ENCODE measurements at places on chromosomes 12 and 14.

DNA sequence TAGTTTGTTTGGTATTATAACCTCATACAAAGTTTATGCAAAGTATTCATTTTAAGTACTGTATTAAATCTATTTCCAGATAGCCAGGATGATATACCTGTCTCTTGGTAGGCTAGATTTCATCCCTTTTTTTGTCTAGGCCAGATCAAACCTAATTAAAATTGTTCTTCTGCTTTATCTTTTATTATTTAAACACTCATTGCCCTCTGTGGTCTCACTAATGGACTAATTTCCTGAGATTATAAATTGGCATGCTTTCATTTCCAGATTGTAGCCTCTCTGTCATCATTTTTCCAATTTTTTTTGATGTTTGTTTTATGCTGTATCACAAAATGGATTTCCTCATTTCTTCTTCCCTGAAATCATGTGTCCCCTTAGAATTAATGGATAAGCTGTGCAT lies 85.6 kb upstream of the TMEM263 start:
- no peak for DNase-seq

DNA sequence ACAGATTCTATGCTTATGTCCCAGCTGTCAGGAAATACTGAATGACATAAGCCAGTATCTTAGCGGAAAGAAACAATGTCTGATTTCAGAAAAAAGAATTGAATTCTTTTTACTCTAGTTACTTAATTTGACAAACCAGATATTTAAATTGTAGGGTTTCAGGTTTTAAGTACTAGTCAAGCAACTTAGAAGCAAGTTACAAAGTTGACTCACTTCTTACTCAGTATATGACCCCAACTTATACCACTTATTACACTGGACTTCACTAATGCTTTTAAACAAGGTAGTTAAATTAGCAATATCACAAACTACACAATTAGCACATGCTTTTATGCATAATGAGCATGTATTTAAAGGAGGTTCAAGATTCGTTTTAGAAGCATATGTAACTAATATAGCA lies 7.1 kb downstream of the GMFB start:
- DNase-seq = no peak

- no peak for DNase-seq
Measured at GRCh38 chr14:66056268-66056907, 429.8 kb upstream of the CCDC196 start.

DNA sequence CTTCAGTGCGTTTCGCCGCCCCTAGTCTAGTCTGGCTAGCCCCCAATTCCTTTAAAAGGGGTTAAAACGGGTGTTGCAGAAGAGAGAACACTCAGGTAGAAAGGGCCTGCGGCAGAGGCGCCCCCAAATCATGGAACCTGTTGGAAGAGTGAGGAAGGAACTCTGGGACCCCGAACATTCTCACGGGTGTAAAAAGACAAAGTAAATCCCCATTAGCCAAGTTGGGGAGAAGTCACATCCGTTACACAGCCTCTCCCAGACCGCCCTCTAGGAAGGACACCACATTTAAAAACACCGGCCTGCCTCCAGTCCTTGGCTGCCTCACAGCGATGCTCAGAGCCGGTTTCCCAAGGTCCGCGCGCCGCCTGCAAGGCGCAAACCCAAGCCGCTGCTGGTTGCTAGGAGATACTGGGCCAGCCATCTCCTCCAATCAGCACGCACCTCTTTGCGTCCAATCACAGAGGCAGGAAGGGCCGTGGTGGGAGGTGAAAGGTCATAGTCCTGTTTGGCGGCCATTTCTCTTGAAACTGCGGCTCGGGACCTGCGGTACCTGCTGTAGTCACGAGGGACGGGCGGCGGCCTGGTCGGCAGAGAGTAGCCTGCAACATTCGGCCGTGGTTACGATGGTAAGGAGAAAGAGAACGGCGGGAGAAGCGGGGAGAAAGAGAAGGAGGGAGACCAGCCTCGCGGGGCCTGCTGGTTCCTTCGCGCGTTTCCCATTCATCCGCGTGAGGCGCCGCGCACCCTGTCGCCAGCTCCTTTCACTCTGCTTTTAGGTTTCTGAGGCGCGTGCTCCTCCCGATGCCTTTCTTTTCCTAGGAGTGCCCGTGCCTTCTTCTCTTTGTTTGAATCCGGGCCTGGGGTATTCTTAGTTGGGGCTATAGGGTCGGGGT lies at the start of gene SNRPF:
SNRPF (plus strand) TSS at position 502 of the 893 bp plus-strand sequence; CDS start at position 624, 122 bp downstream.
- DNase-seq = peak; percentile 96

GRCh38 chr12:122412851-122413433 lies 9.5 kb downstream of the CLIP1 start:
- DNase-seq = no peak

DNA sequence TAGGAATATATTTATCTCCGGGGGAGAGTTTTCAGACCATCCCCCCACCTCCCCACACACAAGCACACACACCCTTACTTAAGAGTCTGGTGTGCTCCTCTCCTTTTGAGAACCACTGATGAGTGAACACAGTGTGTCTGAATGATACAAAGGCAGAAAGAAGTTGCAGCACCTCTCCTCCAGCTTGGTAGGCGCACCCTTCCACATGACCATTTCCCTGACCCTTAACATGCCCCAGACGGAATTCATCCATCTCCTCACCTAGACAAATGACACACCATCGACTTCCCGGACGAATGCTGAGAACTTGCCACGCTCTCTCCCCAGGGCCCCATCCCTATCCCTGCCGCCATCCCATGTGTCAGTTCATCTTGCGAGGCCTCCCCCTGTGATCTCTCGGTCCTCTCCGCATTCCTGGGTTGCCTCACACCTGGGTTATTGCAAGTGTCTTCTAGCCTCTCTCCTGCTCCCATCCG lies 3.9 kb downstream of the TNFRSF1A start:
- DNase-seq = no peak

Data from NCI-H2081 (cell line).